ENCODE measurements at places on chromosomes 4 and X.
A peak's percentile ranks its signal among the peaks of the same experiment; 100 is the strongest.

GRCh38 chr4:155011163-155011780, 197.2 kb upstream of the NPY2R start:
- DNase-seq: no peak

- DNase-seq: no peak
These were observed 495.2 kb downstream of the INPP4B start for GRCh38 chr4:142350871-142351270.

DNA sequence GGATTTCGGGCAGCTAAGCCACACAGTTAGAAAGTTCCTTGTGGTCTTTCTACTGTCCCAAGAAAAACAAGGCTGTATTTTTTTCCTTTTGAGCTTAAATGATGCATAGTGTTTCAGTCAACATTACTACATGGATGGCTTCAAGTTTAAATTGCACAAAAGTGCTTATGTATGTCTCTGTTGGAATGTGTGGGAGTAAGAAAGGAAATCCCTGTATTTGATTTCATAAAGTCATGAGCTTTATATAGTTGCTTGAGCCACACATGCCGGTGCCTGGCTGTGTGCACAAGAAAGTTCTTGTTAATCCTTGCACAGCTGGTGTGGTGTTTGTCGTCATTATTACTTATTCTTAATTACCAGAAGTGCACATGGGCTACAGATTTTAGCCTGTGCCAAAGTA, 262.2 kb downstream of the ARHGAP10 start:
- no peak for DNase-seq

GRCh38 chrX:23202326-23202725, 132.3 kb upstream of the PTCHD1 start:
- DNase-seq: no peak

GRCh38 chrX:46587158-46587557, 13.6 kb downstream of the CHST7 start:
- no peak for DNase-seq

DNA sequence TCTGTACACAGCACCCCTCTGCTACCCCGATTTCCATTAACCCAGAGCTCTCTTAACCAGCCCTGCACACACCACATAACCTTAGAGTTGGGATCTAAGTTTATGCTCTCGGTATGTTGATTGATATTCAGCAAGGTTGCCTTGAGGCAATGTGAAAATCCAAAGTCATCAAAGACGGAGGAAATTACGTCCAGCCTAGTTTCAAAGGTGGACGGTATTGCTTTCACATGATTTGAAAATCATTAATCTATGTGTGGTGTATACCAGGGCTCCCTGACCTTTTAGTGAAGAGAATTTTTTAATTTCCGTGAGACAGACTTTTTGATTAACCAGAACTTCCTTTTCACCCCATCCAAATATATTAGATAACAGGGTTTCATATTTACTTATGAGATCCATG, 272.5 kb upstream of the LCORL start:
- DNase-seq: no peak

GRCh38 chrX:19373351-19373891, 29.7 kb downstream of the PDHA1 start:
- no peak for DNase-seq

GRCh38 chr4:122898370-122899150, 23.8 kb downstream of the NUDT6 start:
- no peak for DNase-seq

DNA sequence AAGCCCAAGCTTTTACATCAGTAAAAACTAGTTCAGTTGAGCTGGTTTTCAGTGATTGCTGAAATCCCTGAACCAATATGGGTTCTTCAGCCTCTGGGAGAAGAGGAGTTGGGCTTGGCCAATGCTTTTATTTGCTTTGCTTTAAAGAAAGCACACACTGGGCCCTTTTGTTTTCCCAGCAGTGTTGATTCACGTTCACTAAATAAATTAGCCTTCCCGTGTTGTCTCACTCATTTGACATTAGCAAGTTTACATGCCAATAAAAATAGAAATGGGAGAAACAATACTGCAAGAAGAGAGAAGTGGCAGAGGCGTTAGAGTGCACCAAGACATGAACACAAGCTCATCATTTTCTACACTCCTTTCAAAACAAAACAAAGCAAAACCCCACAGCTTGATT, 136.2 kb downstream of the SHROOM3 start:
- no peak for DNase-seq

GRCh38 chr4:173138624-173139023, 30.0 kb upstream of the GALNT7 start:
- DNase-seq: no peak

GRCh38 chr4:10045481-10045880, 24.2 kb upstream of the SLC2A9 start:
- DNase-seq: no peak

- DNase-seq: no peak
These were observed 103.6 kb downstream of the RAPGEF2 start for GRCh38 chr4:159206427-159206871.

- no peak for DNase-seq
These were observed 154.0 kb downstream of the TMEM47 start for GRCh38 chrX:34503119-34503518.

DNA sequence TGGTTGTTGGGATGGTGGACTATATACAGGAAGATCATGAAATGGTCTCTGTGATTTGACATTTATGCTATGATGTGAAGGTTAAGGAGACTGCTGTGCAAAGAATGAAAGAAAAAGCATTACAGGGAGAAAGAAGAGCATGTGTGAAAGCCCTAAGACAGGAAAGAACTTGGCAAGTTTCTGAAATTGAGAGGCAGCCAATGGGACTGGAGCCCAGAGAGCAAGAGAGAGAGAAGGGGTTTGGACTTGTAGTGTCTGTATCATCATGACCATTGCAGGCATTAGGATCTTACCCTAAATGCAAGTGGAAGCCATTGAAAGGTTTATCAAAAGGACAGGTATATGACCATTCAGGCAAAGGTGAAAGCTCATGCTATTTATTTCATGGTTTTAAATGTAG, 147.1 kb downstream of the NAA11 start:
- no peak for DNase-seq

- no peak for DNase-seq
These were observed 230.0 kb downstream of the HS3ST1 start for GRCh38 chr4:11198516-11199305.

GRCh38 chr4:184815046-184815877, 10.5 kb downstream of the ACSL1 start:
- peak; percentile 81 for DNase-seq

DNA sequence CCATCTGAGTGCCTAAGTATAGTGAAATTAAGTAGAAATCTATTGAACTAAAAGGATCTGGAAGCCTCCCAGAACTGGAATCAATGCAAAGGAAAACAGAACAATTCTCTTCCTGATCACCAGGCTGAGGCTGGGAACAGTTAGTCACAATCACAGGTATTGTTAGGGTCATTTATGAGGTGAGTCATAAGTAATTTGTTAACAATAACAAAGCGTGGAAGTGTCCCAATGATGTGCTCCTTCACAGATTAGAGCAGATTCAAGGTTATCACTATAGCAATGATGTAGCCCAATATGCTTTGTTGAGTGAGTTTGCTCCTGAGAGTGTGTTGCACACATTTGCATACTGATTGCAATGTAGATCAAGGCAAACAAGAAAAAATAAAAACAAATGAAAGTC, 228.1 kb downstream of the ZNF674 start:
- no peak for DNase-seq

GRCh38 chrX:102345916-102346315, 93.9 kb downstream of the NXF2B start:
- DNase-seq: peak; percentile 85

- no peak for DNase-seq
These were observed 686 bp downstream of the FIP1L1 start for GRCh38 chr4:53378171-53378482.

DNA sequence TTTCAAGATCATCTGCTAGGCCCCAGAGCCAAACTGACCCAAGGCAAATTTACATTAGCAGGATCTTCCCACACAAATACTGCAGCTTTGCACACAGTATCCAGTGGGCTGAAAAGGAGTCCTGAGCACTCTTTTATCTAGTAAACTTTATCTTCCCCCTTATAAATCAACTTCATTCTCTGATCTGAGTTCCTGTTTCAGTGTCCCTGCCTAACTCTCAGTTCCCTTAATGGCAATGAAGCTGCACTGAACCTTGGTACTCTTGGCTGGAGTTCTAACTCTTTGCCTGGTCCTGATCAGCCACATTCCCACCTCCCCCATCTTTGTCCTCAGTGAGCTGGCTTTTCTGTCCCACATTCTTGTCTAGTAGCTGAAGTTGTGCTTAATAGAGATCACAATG, 37.4 kb downstream of the EDA2R start:
- DNase-seq: no peak

DNA sequence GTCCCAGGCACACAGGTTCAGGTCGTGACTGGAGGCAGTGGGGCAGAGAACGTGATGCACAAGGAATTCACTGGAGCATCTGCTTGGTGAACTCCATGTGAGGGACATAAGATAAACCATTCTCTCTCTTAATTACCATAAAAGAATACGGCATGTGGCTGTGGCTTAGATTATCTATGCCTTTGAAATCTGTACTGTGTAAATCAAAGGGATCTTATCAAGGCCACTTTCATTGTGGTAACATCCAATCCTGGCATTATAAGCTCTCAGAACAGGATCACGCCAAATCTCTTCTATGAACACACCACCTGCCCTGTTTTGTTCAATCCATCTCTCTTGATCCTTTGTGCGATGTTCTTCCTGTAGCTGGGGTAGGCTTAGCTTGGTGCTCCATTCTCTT, 192.3 kb downstream of the SPATA18 start:
- no peak for DNase-seq

DNA sequence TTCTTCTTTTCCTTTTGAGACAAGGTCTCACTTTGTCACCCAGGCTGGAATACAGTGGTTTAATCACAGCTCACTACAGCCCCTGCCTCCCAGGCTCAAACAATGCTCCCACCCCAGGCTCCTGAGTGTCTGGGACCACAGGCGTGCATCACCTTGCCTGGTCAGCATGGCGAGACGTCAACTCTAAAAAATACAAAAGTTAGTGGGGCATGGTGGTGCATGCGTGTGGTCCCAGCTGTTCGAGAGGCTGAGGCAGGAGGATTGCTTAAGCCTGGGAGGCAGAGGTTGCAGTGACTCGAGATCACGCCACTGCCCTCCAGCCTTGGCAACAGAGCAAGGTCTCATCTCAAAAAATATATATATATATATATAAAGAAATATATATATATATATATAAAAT, 242.4 kb downstream of the SHOX start:
- DNase-seq: no peak

- DNase-seq: no peak
These were observed 79.0 kb downstream of the KLHL8 start for GRCh38 chr4:87141428-87141827.

- no peak for DNase-seq
These were observed 16.8 kb downstream of the RBM47 start for GRCh38 chr4:40612831-40613230.

- DNase-seq: no peak
These were observed 82.0 kb downstream of the DCTD start for GRCh38 chr4:182835006-182835740.

DNA sequence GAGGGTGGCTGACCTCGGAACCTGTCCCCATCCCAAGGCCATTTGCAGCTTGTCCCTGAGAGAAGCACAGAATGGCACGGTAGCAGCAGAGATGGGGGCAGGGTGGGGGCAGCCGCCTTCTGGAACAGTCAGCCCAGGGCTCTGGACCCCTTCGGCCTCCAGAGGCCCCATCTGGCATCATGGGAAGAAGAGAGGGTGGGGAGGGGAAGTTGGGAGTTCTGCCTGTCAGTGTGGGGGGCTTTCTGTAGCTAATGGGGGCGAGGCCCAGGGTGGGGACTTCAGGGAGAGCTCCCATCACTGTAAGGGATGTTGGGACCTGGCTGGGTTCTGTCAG, 62.9 kb upstream of the ADRA2C start:
- DNase-seq: no peak

DNA sequence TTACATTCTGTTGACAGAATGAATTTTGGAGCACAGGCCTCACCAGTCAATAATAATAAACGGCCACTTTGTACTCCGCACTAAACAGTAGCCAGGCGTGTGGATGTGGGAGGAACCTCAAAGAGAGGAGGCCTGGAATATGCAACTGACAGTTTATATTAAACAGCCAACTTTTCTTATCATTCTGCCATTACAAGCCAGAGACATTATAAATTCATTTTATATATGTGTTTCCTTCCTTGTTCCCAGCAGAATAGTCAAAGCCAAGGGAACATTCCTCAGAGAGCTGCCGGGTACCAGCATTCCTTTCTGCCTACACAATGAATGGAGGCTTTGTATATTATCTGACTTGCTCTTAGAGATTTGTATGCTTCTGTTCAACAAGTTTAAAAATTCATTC, 436.5 kb upstream of the FTHL17 start:
- DNase-seq: no peak

GRCh38 chrX:76026292-76026691, 146.6 kb upstream of the PBDC1 start:
- no peak for DNase-seq

DNA sequence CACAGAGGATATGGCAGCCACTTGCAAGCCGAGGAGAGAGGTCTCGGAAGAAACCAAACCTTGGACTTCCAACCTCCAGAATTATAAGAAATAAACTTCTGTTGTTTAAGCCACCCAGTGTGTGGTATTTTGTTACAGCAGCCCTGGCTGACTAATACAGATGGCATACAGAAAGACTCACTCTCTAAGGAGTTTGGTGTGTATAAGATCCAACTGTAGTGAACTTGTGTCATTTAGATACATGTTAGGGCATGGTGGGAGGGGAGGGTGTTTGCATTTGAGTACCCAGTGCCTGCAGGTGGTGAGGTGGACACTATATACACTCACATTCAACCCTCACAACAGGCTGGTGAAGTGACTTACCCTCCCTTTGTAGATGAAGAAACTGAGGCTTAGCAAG, 233.2 kb upstream of the KLF3 start:
- DNase-seq: no peak

DNA sequence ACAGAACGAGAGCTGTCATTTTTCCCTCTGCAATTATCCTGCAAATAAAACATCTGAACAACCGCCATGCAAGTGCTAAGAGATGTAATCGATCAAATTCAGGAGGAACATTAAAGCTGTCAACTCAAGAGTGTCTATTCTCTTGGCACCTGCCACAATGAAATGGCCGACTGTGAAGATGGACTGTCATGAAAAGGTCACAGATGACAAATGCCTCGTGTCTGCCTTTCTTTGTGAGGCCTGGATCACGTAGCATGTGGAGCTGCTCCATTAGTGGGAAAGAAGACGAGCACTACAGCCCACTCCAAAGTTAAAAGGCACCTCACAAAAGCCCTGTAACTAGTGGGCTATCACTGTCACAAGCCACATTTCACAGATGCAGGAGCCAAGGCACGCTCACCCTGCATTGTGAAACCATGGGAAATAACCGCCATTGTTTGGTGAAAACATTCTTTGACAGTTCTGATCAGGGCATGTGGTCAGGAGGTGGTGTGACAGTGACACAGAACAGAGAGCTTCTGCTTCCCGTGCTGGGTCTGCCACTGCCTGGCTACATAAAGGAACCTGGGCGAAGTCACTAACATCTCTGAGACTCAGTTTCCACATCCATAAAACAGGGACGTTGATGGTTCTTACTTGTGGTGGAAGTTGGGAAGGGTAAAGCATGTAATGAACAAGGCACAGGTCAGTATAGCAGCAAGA, 98.9 kb downstream of the EVC2 start:
- no peak for DNase-seq
